LNCaP clone FGC (cell line): ENCODE measurements at places on chromosomes 13 and 19.
A peak's percentile ranks its signal among the peaks of the same experiment; 100 is the strongest.

- no peak for DNase-seq
Observed at GRCh38 chr19:1170938-1171754, 2.9 kb downstream of the SBNO2 start.

GRCh38 chr19:58416604-58417003 is 8.2 kb downstream of the ZNF584 start:
- DNase-seq = no peak

GRCh38 chr13:105847527-105848291 is 687.8 kb downstream of the EFNB2 start:
- peak; percentile 95 for DNase-seq

GRCh38 chr19:39915101-39915847 is 19.2 kb downstream of the FCGBP start:
- no peak for DNase-seq

DNA sequence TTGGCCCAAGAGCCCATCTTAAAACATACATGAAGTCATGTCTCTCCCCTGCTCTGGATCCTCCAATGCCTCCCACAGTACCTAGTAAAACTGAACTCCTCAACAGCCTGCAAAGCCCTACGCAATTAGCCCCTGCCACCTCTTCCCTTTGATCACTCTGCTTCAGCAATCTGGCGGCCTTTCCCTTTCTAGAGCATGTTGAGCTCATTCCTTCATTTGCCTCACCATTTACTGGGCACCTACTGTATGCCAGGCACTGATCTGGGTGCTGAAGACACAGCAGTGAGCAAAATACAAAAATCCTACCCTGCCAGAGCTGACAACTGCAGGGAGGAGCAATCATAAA is 2.9 kb downstream of the KEAP1 start:
- DNase-seq = no peak

DNA sequence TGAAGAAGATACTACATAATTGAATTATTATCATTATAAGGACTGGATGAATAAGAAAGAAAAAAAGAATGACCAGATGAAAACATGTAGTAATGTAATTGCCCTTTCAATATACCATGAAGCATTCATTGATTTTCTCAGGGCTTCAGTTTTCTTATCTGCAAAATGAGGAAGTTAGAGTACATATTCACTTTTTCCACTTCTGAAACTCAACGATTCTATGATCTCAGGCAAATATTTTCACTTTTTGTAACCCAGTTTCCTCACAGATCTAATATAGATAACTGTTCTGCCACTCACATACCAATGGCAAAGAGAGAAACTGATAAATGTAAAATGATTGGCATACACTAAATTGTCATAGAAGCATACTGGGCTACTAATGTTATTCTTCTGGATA is 856.6 kb upstream of the KLHL1 start:
- no peak for DNase-seq

DNA sequence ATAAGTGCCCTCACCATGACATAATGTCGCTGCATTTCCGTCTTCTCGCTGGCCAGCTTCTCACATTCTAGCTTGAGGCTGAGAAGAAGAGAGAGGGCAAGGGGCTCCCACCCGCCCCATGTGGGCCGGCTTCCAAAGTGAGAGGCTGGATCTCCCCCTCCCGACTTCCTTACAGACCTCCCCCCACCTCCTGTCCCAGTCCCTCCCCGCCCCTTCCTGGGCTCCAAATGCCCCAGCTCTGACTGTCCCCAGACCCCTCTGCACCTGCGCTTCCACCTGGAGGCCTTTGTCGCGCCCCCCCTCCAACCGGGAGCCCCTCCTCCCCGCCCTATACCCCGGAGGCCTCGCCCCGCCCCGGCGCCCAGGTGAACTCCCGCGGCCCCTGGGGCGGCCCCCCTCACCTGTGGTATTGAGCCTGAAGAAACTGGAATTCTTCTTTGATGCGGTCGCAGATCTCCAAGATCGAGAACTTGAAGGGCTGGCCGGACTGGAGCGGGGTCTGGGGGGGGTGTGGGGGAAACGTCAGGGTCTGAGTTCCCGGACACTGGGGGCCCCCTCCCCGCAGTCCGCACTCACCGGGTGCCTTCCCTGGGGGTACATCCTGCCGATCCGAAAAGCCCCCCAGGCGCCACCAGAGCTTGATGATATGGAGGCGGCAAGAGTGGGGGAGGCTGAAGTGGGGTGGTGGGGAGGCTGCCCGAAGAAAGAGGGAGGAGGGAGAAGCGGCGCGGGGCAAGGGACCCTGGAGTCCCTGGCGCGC is 595 bp downstream of the TLE2 start:
- no peak for DNase-seq

GRCh38 chr19:31961667-31962066 is 383.7 kb upstream of the ZNF507 start:
- no peak for DNase-seq

- DNase-seq = no peak
Observed at GRCh38 chr19:57949296-57949695, 1.8 kb upstream of the ZNF256 start.

GRCh38 chr13:51222037-51222685 is at the start of gene FAM124A:
Gene FAM124A (plus strand): TSS chr13:51222398. CDS start chr13:51222502, 104 bp downstream.
- no peak for DNase-seq

GRCh38 chr19:57068921-57069697 is 50.7 kb upstream of the USP29 start:
- no peak for DNase-seq

DNA sequence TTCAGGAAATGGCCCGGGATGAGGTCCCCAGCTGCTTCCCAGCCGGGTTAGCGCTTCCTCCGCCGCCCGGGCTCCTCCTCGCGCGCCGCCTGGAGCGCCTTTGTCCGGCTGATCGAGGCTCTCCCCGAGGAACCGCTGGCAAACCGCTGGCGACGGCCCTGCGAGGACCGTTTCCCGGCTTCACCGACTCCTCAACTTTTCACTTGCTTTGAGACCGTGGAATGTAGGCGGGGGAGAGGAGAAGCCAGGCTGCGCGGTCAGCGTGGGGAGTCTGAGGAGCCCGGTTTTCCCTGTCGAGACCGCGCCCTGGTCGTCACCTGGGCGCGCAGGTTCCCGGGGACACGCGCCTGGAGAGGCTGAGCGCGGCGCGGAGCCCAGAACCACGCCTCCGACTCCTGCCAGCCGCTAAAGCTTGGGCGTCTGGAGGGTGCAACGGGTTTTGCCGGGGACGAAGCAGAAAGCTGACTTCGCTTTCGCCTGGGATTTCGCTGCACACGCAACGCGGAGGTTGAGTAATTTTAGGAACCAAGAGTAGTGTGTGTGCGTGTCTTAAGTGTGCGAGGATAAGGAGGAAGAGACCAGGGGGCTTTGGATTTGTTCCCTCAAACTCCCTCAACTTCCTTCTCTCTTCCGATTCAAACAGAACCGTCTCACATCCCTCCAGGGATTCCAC is 7.3 kb upstream of the DGKH start:
- DNase-seq = no peak

GRCh38 chr19:49952906-49953305 is 8.1 kb downstream of the SIGLEC11 start:
- DNase-seq = no peak

- DNase-seq = no peak
Observed at GRCh38 chr13:21048901-21049698, 12.3 kb downstream of the LATS2 start.

DNA sequence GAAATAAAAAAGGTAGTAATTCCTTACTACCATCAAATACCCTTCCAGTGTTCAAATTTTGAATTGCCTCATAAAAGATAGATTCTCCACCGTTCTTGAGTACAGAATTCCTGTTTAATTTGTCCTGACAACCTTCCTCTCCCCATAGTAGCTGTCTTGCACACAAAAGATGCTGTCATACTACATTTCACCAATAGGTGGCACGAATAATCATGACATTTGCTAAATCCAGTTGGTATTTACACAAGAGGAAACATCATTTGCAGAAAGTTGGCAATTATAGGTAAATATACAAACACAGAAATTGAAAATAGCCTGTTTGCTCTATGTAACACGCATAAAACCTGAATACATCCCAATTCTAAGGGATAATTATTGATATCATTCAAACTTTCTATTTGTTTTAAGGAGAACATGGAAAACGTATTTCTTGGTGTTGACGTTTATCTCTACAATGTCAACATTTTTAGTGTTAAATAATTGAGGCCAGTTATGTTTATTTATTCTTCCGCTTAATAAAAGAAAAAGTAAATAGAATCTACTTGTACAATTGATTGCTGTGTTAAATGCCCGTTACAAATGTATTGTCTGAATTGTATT is 58.3 kb upstream of the CLDN10 start:
- peak; percentile 71 for DNase-seq

DNA sequence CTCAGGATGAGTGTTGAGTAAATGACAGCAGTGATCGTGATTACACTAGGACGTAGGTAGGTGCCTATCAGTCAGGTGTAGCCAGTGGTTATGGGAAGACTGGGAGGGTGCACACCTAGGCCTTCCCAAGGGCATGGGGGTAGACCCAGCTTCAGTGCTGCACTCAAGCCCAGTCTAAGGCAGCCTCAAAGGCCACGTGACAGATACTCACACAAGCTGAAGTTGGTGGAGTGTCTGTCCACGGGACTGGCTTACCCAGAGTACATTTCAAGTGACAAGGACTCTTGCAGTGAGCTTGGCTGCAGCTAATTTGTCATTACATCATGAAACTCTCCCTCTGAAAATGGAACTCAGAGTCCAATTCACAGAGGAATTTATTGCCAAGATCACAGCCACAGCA is 118.3 kb downstream of the SHISA2 start:
- DNase-seq = no peak

DNA sequence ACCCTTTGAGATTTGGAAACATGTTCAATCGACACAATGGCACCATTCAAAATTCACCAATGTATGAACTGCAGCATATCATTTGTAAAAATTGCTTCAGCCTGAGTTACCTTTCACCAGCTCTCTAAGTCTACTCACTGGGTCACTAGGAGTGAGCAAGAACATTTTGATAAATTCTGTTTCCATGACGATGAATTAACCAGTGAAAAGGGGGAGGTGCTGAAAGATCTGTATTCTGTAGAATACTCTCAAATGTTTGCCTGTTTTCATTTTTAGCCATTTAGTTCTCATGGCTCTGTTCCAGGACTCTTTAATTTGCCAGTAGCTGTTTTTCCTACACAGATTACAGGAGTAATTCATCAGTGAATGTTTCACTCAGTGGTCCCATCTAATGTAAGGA is 883.4 kb downstream of the DIAPH3 start:
- no peak for DNase-seq

GRCh38 chr13:66264971-66265370 is 965.2 kb downstream of the PCDH9 start:
- DNase-seq = no peak

GRCh38 chr13:33610438-33611120 is 207.4 kb upstream of the RFC3 start:
- DNase-seq = no peak

DNA sequence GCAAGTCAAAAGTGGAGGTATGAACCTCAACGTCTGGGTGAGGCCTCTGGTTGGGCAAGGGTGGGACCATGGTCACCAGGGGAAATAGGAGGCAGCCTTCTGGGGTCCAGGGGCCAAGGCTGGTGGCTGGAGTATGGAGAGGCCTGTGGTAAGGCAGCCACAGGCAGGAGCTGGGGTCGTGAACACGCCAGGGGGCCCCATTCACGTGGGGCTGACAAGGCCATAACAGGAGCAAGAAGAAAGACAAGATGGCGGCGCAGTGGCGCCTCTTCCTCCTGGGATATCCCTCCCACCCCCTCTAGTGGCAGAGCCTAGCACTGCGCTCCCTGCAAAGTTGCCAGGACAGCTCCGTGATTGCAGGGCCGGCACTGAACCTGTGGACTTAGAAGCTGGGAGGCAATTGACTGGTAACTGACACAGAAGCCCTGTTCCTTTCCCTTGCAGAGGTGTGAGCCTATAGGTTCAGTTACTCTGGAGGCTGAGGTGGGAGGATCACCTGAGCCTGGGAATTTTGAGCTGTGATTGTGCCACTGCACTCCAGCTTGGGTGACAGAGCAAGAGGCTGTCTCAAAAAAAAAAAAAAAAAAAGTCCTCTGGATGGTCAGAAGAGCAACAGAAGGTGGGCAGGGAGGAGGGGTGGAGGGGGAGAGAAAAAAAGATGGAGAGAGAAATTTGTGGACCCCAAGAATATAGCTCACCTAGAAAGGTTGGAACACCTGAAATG is 19.7 kb upstream of the EDDM13 start:
- DNase-seq = peak; percentile 52

GRCh38 chr13:66189986-66190385 is 1040.2 kb downstream of the PCDH9 start:
- DNase-seq = no peak

- no peak for DNase-seq
Observed at GRCh38 chr19:35000338-35000646, 169 bp downstream of the GRAMD1A start.
